Stimulated activated CD8-positive, alpha-beta memory T cell treated with anti-CD3 and anti-CD28 coated beads, Interleukin-4, amount 100 ng/mL, for 48 hours (primary cell): ENCODE measurements at places on chromosomes 11 and 22.
A peak's percentile ranks its signal among the peaks of the same experiment; 100 is the strongest.

DNA sequence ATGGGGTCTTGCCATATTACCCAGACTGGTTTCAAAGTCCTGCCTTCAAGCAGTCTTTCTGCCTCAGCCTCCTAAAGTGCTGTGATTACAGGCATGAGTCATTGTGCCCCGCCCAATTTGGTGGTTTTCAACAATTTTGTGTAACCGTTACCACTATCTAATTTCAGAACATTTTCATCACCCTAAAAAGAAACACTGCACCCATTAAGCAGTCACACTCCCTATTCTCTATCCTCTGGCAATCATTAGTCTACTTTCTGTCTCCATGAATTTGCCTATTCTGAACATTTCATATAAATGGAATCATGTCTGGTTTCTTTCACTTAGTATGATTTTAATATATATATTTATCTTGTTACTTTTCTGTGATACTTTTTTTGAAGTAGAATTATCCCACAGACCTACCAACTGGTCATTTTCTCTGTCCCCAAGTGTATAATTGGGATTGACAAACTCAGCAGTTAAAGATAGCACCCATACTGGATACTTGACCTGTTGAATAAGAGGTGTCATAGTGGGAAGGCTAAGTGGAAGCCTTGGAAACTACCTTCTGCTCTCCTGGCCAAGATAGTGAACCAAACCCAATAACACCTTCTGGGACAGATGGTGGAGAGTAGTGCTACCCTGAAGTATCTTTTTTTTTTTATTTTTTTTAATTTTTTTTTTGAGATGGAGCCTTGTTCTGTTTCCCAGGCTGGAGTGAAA lies 64.8 kb downstream of the STIM1 start:
- peak; percentile 84 for DNase-seq

GRCh38 chr11:32858731-32859130 lies 29.0 kb downstream of the PRRG4 start:
- no peak for DNase-seq

- DNase-seq = no peak
These were observed 49.3 kb upstream of the WNT7B start for GRCh38 chr22:46025973-46026898.

- DNase-seq = no peak
These were observed 8.2 kb downstream of the FJX1 start for GRCh38 chr11:35626501-35626900.

- peak; percentile 73 for DNase-seq
These were observed 67.3 kb upstream of the NUP50 start for GRCh38 chr22:45096256-45096907.

- DNase-seq = peak; percentile 79
These were observed 1.3 kb upstream of the HDAC10 start for GRCh38 chr22:50252082-50253045.

- DNase-seq = no peak
These were observed 201.5 kb upstream of the MTMR2 start for GRCh38 chr11:96125400-96125799.

GRCh38 chr11:117722082-117722481 lies 74.9 kb downstream of the DSCAML1 start:
- DNase-seq = no peak
